ENCODE measurements at places on chromosomes 12 and 14.

GRCh38 chr12:16349131-16349460, 1.7 kb downstream of the MGST1 start:
- peak; percentile 89 for DNase-seq

DNA sequence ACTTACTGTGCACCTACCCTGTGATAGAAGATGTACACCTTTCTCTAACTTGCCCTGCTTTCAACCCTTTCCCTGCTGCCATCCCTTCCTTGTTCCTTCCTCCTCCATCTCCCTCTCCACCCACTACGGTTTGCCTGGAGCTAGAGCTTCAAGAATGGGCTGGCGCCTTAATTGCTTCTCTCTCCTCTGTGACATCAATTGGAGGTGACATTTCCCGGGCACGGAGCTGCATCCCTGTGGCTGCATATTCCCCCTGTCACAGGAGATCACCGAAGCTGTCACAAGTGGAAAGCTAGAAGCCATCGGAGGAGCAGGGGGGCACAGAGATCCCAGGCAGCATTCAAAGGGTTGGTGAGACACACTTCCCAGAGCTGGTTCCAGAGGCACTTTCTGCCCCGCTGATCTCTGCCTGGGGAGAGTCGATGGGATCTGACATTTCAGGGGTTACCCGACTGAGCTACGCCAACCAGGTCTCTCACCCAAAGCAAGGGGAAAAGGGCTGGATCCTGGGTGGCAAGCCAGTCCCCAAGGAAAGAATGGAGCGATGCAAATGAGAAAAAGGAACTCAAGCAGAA, 604.9 kb downstream of the MED13L start:
- no peak for DNase-seq

DNA sequence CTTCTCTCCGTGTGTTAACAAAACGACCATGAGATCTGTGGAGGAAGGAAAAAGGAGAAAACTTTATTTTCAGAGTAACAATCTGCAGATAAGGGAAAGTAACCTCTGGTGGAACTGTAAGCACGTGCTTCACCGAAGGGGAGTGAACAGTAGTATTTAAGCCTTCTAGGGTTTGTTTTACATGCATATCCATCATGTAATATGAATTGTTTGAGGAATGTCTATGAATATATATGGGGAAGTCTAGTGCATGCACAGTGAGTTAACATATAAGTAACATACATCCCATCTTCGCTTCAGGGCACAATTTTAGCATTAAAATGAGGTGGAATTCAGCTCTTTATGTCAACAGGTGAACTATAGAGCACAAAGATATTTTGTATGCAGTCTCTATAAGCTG, 101.1 kb downstream of the FUT8 start:
- DNase-seq, result no peak

DNA sequence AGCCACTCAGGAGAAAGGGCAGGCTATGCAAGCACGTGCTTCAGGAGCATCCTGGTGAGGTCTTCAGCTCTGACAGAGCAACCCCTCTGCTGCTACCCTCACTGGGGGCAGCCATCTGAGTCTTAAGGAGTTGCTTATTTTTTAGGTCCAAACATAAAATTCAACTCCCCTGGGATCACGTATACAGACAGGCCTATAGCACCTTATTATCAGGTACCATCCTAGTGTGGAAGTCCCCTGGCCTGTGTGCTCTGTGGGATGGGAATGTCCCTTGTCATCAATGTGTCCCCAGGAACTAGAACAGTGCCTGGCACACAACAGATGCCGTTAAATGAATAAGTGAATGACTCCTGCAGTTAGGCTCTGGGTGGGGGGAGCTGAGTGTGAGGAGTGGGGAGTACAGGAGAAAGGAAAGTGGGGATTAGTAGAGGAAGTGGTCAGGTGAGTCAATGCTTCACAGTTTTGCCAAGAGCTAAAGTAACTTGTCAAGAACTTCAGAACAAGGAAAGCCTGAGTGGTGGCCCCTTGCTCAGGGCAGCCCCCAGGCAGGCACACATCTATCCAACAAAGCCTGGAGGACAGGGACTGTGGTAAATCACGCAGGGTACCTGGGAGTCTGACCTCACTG, 33.5 kb downstream of the DAD1 start:
- DNase-seq, result no peak

GRCh38 chr12:46701356-46701755, 124.4 kb downstream of the SLC38A4 start:
- no peak for DNase-seq

- peak; percentile 71 for DNase-seq
These were observed 4.2 kb downstream of the RDH5 start for GRCh38 chr12:55724226-55724939.

DNA sequence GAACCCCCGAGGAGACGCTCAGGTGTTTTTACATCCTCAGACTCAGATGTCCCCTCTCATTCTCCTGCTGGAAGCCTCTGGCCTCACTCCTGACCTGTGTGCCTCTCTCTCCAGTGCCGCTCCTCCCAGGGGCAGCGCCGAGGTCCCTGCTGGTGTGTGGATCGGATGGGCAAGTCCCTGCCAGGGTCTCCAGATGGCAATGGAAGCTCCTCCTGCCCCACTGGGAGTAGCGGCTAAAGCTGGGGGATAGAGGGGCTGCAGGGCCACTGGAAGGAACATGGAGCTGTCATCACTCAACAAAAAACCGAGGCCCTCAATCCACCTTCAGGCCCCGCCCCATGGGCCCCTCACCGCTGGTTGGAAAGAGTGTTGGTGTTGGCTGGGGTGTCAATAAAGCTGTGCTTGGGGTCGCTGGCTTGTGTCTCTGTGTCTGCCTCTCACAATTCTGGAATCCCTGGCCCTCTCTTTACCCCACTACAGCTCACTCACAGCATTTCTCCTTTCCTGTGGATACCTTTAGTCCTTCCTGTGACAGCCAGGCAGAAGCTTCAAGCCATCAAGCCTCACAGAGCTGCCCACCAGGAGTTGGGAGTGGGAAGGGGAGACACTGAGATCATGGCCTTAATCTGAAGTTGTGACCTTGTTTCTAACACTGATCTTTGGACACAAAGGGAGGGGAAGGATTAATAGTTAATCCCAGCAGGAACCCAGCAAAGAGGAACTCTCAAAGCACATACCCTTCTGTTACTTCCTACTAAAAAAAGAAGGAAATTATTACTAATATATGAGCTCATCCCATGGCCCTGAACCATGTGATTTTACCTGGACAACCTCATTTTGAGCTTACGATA, 1.1 kb upstream of the SOAT2 start:
- no peak for DNase-seq

GRCh38 chr14:36279306-36280190, 40.9 kb downstream of the MBIP start:
- no peak for DNase-seq

GRCh38 chr14:104319491-104320241, 181.3 kb downstream of the KIF26A start:
- DNase-seq, result no peak

DNA sequence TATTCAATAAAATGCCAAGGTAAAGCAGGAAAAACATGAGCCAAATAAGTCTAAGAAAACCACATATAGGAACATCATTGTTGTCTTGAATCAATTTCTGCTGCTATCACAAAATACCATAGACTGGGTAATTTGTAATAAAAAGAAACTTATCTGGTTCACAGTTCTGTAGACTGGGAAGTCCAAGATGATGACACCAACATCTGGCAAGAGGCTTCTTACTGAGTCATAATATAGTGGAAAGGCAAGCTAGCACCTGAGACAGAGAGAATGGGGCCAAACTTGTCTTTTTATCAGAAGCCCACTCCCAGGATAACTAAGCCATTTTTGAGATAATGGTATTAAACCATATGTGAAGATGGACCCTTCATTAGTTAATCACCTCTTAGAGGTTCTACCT, 975.9 kb downstream of the FLRT2 start:
- no peak for DNase-seq

- no peak for DNase-seq
These were observed 2.1 kb downstream of the PLD4 start for GRCh38 chr14:104926619-104927431.

DNA sequence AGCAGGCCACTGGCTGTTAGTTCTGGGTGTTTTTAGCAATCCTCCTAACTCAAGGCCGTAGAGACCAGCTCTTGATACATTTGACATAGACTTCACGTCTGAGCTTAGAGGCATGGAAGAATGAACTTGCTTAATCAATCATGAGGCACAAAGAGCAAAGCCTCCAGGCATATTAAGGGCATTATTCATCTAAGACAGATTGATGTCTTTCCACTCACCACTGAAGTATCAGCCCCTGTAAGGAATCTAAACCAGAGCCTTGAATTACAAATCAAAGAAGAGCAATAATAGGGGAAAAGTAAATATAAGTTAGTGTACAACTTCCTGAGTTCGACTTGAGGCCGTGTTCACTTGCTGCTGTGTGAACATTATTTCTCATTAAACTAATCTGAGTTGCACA, 1470.7 kb downstream of the AACS start:
- DNase-seq, result no peak

DNA sequence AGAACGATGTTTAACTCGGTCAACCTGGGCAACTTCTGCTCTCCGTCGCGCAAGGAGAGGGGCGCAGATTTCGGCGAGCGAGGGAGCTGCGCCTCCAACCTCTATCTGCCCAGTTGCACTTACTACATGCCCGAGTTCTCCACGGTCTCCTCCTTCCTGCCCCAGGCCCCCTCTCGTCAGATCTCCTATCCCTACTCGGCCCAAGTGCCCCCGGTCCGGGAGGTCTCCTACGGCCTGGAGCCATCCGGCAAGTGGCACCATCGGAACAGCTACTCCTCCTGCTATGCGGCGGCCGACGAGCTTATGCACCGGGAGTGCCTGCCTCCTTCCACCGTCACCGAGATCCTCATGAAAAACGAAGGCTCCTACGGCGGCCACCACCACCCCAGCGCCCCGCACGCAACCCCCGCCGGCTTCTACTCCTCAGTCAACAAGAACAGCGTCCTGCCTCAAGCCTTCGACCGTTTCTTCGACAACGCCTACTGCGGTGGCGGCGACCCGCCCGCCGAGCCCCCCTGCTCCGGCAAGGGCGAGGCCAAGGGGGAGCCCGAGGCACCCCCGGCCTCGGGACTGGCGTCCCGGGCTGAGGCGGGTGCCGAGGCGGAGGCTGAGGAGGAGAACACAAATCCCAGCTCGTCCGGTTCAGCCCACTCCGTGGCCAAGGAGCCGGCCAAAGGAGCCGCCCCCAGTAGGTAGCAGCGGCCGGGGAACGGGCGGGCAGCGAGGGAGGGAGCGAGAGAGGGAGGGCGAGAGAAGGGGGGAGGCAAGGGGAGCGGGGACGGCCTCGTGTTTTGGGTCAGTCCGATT, 513 bp downstream of the HOXC11 start:
- peak; percentile 86 for DNase-seq

- peak; percentile 17 for DNase-seq
These were observed 60.9 kb downstream of the PLEKHA5 start for GRCh38 chr12:19190292-19191031.

DNA sequence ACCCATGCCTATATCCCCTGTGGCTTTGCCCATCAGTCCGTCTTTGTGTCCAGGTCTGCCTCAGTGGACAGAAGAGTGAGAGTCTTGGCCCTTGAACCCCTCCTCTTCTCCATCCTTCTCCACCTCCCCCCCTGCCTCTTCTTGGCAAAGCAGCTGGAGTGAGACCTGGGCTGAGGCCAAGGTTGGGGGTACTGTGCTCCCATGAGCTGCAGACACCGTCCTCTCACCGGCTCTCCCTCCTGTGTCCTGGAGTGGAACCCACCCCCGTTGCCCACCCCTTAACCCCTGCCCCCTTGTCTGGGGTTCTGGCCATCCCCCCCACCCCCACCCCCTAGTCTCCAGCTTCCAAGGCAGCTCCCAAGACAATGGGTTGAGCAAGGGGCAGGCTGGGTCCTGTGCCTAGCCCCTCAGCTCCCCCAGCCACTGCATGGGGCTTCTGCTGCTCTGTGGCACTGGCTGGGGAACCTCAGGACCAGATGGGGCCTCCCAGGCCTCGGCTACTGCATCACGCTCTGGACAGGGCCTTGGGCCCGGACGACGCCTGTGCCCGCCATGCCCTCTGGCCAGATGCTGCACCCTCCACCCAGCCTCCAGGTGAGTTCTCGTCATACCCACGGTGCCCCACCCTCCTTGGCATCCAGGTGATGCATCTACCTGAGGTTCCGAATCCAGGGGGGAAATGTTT, 35.7 kb downstream of the RTL1 start:
- DNase-seq, result no peak

DNA sequence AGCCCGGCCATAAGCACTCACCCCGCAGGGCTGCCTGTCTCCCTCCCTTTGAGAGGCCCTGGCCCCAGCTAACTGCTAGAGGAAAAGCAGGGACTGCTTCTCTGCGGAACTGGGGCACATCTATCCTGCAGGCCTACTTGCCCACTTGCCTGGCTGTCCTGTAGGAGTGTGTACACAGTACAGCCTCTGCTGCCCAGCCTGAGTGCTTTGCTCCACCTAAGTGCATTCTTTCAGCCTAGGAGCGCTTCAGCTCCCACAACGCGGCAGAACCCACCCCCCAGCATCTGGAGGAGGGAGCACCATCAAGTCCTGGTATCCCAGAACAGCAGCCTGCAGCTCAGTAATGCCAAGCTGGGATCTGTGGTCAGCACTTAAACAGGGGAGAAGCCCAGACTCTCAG, 79.9 kb upstream of the CD163 start:
- DNase-seq, result no peak

DNA sequence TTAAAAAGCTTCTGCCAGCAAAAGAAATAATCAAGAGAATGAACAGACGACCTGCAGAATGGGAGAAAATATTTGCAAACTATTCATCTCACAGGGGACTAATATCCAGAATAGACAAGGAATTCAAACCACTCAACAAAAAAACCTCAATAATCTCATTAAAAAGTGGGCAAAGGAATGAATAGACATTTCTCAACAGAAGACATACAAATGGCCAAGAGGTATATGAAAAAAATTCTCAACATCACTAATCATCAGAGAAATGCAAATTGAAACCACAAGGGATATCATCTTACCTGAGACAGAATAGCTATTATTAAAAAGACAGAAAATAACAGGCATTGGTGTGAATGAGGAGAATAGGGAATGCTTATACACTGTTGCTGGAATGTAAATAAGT, 270.0 kb downstream of the DACT1 start:
- no peak for DNase-seq

DNA sequence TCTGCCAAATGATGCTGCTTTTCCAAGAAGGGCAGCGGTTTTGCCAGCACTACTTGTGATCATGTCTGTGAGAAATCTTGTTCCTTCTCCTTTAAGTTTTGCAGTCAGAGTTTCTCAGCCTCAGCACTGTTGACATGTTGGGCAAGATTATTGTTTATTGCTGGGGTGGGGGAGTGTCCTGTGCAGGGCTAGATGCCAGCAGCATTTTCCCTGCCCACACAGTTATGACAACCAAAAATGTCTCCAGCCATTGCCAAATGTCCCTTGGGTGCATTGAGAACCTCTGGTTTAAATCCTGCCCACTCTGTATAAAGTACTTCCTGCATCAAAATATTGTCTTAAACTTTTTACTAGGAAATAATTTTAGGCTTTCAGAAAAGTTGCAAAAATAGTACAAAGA, 20.0 kb downstream of the TMEM132C start:
- no peak for DNase-seq

GRCh38 chr12:13599176-13599575, 382.2 kb downstream of the GRIN2B start:
- no peak for DNase-seq

- DNase-seq, result no peak
These were observed 30.7 kb upstream of the ESR2 start for GRCh38 chr14:64324895-64325294.

- DNase-seq, result no peak
These were observed 12.2 kb downstream of the GTF2H3 start for GRCh38 chr12:123645878-123646277.
